SW 1271 (cell line): ENCODE measurements at places on chromosomes 16 and 17.

DNA sequence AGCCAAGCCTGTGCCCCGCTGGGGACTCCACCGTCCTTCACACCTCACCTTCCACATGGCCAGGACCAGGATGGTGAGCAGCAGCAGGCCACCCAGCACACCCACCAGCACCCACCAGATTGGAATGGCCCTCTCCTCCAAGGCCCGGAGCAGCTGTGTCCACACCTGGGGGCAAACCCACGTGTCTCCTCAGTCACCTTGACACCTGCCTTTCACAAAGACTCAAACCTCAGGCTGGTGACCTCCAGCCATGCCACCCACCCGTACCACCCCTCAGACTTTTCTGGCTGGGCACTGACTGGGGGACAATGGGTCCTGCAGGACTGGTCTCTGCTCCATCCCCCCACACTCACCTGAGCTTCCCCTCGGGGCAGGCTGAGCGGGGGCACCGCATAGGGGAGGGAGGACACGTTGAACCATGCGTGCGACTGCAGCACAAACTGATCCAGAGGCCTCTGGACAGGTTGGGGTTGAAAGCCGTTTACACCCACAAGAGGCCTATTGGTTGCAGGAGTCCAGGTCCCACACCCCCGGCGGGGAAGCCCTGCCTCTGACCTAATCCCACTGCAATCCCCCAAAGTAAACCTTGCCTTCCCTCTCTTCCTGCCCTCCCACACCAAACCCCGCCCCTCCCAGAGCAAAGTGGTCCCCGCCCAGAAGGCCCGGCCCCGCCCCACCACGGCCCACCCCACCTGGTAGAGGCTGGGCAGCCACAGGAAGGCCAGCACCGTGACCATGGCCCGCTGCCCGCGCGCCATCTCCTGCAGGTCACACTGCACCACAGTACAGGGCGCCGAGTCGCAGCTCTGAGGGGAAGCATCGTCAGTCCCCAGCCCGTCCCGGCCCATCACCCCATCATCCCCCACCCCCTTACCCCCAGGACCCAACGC, 10.9 kb upstream of the FAM171A2 start:
- no peak for DNase-seq

GRCh38 chr16:1414532-1415260, at the start of gene UNKL:
Gene UNKL (minus strand): TSS chr16:1414704. CDS start chr16:1414691, 13 bp downstream.
- no peak for DNase-seq

DNA sequence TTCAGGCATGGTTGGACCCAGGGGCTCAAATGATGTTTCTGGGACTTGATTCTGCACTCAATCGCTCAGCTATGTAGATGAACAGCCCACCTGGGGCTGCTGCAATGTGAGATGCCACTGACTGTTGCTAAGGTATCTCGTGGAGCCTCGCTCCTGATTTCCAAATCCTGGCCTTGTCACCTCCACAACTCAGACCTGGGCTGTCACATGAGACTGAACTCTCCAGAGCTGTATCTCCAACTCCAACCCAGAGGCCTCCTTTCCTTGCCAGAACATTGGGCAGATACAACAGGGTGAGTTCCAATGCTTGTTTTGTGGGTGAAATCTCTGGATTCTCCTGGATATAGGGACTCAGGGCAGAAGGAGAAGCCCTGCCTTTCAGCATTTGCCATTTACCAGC, 79.5 kb downstream of the GNAO1 start:
- no peak for DNase-seq

DNA sequence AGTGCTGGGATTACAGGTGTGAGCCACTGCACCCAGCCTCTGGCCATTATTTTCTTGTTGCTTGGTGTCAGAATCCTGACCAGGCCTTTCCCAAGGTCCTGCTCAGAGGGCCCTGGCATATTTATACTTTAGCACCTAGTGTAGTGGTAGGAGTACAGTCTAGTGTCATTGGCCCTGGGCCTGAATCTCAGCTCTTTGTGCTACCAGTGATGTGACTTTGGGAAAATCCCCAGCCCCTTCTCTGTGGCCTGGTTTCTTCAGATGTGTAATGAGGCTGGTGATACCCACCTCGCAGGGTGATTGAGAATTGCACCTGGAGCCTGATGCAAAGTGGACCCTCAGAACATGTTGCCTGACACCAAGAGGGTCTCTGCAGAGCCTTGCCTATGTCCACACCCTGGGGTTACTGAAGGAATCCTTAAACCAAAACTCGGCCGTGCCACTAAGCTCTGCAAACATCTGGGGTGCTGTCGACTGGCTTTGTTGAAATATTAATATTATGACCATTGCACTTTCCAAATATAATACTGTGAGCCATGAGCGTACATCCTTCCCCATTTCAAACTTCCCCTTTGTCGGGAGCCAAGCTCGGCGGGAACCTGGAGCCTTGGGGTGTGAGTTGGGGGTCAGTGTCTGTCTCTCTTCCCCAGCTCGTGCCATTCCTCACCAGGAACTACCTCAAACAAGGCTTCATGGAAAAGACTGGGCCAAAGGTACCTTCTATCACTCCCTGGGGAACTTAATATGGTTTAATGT, 18.0 kb upstream of the RNF135 start:
- DNase-seq = no peak

GRCh38 chr17:80645706-80646325, 101.2 kb downstream of the RPTOR start:
- DNase-seq = no peak
